ENCODE measurements at places on chromosomes 2 and 18. TPM values are rescaled to one million over a fixed set of nuclear protein-coding genes. Genes with fewer than 3 reads are reported as not detected.

- DNase-seq = no peak
Observed at GRCh38 chr2:191806396-191806795, 40.5 kb downstream of the CAVIN2 start.

- no peak for DNase-seq
Observed at GRCh38 chr2:197711578-197711977, 6.4 kb downstream of the MARS2 start.

- DNase-seq = no peak
Observed at GRCh38 chr2:224111576-224111975, 72.5 kb upstream of the SERPINE2 start.

- DNase-seq = no peak
Observed at GRCh38 chr2:177174486-177174885, 38.1 kb upstream of the HNRNPA3 start.

Gene COL3A1
- not detected for total RNA-seq

Gene VAMP8
- 28.1 TPM for total RNA-seq

- DNase-seq = no peak
Observed at GRCh38 chr2:222217712-222218111, 81.1 kb downstream of the PAX3 start.

DNA sequence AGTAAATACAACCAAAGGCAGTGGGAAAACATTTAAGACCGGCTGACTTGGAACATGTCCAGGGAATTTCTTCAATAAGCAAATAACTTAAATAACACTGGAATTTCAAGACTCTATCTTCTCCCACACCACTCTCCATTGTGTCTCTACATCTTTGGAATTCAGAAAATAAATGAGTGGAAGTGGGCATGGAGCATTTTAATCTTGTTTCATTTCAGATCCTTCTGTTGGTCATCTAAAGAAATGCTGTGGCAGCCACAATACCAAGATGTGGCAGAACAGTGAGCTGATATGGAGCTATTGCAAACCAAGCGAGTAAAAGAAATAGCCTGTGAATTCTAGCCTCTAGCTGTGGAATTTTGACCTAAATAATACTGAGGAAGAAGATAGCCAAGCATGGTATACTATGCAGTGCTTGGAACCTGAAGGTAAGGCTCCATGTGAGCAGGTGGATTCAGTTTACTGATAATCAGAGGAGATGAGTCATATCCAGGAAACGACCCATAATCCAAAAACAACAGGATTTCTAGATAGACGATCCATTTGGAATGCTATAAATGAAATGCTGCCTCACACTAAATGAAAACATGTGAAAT, 157.1 kb upstream of the SCN7A start:
- DNase-seq = no peak

- no peak for DNase-seq
Observed at GRCh38 chr2:196677404-196677803, 37.9 kb downstream of the CCDC150 start.

- DNase-seq = no peak
Observed at GRCh38 chr2:102138331-102138730, 4.2 kb upstream of the IL1R1 start.

DNA sequence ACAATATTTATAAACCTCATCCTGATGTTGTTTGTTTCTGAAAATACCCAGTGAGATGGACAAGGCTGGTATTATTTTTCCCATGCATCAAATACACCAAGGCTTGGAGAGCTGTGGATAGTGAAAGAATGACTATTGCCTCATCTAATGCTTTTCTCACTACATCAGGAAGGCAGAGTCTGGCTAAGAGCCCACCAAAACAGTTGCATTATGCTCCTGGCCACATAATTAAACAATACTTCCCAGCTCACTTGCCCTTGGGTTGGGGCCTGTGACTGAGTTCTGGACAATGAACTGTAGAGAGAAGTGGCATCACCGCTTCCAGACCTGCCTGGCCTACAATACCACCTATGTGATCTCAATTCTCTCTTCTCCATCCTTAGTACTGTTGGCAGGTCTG, 46.4 kb upstream of the REEP1 start:
- no peak for DNase-seq

- DNase-seq = no peak
Observed at GRCh38 chr2:139613264-139613663, 833.1 kb upstream of the NXPH2 start.

Gene NTSR2
- not detected for total RNA-seq

Gene ERFE
- not detected for total RNA-seq

GRCh38 chr2:46056541-46056940, 240.7 kb upstream of the EPAS1 start:
- DNase-seq = no peak

- no peak for DNase-seq
Observed at GRCh38 chr2:240631548-240632305, 6.4 kb downstream of the GPR35 start.

Gene EDAR
- total RNA-seq = 1.6 TPM

DNA sequence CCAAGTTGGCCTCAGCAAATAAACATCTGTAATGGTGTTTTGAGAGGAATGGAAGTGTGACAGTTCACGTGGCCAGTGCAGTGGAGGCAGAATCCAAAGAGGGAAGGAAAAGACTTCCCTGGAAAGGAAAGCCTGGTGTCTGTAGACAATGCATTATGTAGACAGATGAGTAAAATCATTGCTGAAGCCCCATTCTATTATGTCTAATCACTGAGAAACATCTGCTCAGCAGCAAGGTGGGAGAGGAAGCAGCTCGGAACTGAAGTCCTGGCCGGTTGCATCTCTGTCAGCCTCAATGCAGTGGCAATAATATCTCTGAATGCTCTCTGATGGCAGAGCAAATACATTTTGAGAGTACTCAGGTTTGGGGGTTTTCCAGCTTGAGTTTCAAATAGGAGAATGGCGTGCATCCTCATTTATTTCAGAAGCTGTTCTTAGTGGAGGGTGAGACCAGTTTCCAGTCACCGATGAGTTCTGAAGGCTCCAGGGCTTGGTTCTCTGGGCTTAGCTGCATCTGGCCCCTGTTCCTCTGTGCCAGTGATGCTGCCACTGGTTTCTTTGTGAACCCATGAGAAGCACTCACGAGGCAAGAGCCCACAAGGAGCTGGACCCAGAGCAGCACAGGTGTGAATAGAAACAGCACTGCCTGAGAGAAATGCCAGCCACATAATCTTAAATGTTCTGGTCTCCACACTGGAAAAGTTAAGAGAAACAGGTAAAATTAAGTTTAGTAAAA, 63.3 kb downstream of the RPIA start:
- no peak for DNase-seq

DNA sequence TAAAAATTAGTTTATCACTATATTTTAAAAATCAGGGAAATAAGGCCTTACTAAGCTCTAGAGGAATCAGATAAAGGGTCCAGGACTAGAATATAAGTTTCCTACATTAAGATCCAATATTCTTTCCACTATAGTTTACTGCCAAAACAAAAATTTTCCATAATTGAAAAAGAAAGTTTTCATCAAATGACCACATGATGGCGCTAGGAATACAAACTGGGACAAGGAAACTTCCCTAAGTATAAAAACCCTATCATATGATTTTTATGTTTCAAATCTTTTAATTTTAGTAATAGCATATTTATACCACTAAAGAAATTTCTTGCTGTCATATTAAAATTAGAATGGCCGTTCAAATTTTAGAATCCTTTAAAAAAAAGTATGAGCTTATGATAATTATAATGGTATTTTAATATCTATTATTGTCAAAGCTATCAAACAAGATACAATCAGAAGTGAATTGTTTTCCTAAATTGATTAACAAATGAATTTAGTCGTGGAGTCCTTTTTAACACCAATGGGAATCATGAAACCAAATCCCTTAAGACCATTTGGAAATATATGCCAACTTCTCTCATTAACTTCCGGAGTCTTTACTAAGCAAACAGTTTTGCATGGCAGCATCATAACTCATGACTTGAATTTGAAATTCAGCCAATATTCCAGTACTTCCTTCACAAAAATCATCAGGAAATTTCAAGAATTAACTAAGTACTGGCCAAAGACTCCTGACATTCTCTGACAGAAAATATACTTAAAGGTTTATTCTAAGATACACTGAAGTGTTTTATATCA, 70.3 kb downstream of the SCN1A start:
- DNase-seq = no peak

DNA sequence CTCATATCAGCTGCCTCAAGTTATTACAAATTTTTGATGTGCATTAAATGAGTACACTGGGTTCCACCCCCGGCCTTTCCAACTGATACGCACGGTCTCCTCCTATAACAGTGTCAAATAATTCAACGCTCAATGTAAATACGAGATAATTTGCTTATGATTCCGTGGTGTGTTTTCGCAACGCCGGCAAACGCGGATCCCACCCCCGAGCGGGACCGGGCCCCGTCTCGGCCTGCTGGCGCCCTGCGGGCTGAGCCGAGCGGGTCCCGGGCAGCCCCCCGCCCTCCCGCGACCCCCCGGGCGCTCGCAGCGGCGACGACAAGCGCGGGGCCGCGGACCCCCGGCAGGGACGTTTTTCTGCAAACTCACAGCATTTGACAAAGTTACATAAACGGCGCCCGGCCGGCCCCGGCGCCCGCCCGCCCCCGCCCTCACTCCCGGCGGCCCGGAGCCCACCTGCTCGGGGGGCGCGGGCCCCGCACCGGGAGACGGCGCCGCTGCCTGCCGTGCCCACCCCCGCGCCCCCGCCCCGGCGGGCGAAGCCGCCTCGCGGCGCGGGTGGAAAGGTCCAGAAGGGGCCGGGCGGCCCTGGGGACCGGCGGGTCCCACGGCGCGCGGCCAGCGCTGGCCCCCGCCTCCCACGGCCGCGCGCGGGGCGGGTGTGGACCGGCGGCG, 762 bp downstream of the HDAC4 start:
- peak; percentile 43 for DNase-seq

DNA sequence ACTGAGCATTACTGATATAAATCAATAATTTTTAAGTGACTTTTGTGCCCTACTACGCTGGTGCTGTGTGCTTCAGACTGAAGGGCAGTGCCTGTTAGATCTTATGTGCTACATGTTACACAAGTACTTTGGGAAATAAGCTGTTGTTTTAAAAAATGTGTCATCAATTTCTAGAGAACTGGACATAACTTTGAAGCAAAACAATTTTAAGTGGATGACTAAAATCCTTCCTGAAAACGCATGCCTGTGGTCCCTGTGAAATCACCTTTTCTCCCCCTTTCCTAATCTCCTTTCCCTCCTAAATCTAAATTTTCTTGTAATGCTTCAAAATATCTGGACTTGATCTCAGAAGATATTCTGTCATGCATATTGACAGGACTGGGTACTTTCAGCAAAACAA, 7.1 kb upstream of the IL1RL1 start:
- no peak for DNase-seq

Gene CHRND
- not detected for total RNA-seq

- DNase-seq = no peak
Observed at GRCh38 chr2:179565807-179566206, 295.6 kb downstream of the ZNF385B start.

DNA sequence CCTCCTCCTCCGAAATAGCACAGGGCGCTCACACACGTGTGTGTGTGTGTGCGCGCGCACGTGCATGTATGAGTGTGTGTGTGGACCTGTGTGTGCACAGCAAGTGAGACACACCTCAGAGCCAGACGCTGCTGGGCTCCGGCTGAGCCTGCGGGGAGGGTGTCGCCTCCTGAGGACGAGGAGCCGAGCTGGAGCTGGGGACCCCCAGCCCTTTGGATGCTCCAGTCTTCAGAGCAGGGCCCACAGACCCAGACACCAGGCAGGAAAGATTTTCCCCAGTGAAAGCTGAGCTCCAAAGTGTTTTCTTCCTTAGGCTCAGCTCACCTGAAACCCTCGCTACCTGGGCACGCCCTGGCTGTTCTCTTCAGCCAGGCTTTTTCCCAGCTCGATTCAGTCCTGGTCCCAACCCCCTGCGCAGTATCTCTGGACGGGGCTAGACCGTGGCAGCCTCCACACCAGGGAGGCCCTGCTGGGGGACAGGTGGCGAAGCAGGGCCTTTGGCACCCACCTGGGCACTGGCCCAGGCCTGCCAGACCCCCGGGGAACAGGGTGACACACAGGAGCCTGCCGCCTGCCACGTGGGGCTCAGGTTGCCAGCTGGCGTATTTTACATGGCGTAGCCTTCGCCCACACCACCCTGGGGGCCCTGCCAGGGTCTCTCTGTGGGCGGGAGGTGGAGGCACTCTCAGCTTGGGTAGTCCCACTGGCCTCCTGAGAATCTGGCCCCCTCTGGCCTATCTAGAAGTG, 36.2 kb downstream of the PDIA6 start:
- no peak for DNase-seq

DNA sequence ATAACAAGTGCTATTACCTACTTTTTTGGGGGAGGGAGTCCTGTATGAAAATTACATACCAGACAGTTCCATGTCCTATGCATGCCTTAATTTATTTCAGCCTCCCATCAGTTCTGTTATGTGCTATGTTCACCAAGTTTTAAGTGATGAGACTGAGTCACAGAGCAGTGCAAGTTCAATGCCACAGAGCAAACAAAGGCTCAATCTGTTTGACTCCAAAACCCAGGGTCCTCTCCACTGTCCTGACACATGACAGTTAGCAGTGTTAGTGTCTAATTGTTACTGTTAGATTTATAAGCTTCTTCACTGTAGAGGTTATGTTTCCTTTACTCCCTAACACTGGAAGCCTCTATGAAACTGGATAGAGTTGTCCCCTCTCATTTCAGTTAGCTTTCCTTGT, 498.0 kb downstream of the PARD3B start:
- no peak for DNase-seq

DNA sequence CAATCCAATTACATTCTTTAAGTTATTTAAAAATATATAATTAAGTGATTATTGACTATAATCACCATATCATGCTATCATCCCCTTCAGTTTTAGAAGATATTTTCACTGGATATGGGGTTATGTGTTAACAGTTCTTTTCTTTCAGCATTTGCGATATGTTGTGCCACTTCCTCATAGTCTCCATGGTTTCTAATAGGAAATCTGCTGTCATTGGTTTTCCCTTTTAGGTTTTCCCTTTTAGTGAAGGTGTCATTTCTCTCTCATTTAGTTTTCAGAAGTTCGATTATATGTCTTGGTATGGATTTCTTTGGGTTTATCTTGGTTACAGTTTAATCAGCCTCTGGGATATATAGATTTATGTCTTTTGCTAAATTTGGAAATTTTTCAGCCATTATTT, 34.8 kb upstream of the EPG5 start:
- no peak for DNase-seq

- DNase-seq = no peak
Observed at GRCh38 chr2:221896505-221897151, 324.5 kb upstream of the EPHA4 start.

DNA sequence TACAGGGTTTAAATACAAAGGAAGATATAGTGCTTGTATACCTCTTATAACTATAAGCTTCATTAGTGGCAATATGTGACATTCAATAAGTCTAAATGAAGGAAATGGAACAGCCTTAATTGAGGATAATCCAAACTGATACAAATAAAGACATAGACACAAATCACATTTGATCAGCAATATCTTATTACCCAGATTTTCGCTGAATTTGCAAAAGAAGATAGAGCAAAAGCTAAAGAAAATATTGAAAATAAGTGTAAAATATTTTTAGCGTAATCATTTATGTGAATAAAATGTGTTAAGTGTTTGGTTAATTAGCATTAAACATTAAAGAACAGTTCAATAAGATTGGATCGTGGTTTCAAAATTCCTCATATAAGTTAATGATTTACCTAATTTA, 51.2 kb downstream of the CCDC148 start:
- DNase-seq = no peak

Gene CD207
- not detected for total RNA-seq

GRCh38 chr2:216696751-216697560, 1.6 kb upstream of the IGFBP5 start:
- no peak for DNase-seq

Measured in CD8-positive, alpha-beta T cell (primary cell).